ENCODE measurements at places on chromosomes 4 and X. TPM values are rescaled to one million over a fixed set of nuclear protein-coding genes. Genes with fewer than 3 reads are reported as not detected.

GNRHR gene
- not detected for total RNA-seq

RAB39B gene
- total RNA-seq, result 9.8 TPM

HAND2 gene
- total RNA-seq, result not detected

FAM3A gene
- 42.3 TPM for total RNA-seq

STOX2 gene
- not detected for total RNA-seq

TBC1D8B gene
- 1.4 TPM for total RNA-seq

NSUN7 gene
- total RNA-seq, result 0.25 TPM
